Left cardiac atrium (tissue), 4 donors: ENCODE measurements at places on chromosomes 2 and 18. TPM values are rescaled to one million over a fixed set of nuclear protein-coding genes. Genes with fewer than 3 reads are reported as not detected.

SERTAD2 gene
- total RNA-seq: 14.3 TPM

NR4A2 gene
- 9.2 TPM for total RNA-seq

SLC25A12 gene
- total RNA-seq: 101 TPM

EFHD1 gene
- 16.9 TPM for total RNA-seq

GKN1 gene
- not detected for total RNA-seq

- no peak for DNase-seq
Observed at GRCh38 chr18:62505669-62506494, 16.9 kb upstream of the ZCCHC2 start.

GRCh38 chr2:148978706-148979105 lies 59.8 kb upstream of the LYPD6B start:
- DNase-seq: no peak

- DNase-seq: peak; percentile 24
Observed at GRCh38 chr2:210792000-210792399, 235.6 kb downstream of the CPS1 start.

- no peak for DNase-seq
Observed at GRCh38 chr2:54639609-54640008, 83.9 kb upstream of the EML6 start.

- peak; percentile 41 for DNase-seq
Observed at GRCh38 chr2:173043476-173043875, 32.2 kb upstream of the MAP3K20 start.

DNA sequence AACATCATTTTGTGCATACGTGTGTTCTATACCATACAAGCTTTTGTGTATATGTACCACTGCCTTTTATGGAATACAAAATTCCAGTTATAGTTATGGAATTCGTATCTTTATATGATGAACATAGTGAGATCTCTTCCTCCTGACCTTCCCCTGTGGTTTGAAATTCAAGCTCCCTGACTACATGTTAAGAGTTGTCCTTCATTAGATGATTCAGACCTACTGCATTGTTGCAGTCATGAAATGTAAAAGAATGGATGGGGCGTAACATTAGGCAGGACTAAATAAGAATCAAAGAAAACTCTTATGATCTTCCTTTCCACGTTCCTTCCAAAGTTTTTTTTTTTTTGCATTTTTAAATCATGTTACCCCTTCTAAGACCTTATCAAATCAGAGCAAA lies 107.1 kb downstream of the UNC80 start:
- no peak for DNase-seq

GRCh38 chr2:60794271-60794863 lies 38.3 kb downstream of the PAPOLG start:
- DNase-seq: no peak

DNA sequence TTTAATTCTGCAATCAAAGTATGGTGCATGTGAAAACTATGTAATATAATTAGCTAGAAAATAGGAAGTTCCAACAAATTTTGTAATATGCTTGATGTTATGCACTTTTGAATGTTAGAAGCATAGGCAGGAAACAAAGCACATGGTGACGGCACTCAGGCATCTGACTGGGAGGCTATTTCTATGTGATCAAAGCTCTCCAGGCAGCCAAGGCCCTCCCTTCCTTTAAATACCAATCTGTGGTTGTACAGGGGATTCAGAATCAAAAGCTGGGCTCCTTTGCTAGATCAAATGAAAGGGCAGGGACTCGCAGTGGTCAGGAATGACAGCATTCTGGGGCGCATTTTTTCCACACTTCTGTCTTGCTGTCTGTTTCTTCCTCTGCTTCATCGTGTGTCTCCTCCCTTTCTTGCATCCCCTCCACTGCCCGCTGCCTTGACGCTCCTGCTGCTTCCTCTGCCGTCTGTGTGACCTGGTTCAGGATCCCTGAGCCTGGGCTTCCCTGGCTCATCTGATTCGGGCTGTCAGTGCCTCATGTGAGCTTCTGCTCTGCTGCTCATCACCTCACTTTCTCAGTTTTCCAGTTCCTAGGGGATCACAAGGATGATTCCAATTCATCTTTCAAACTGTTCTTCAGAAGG lies 30.9 kb downstream of the TMEM182 start:
- no peak for DNase-seq

- no peak for DNase-seq
Observed at GRCh38 chr2:165725421-165725820, 68.6 kb downstream of the GALNT3 start.

GRCh38 chr2:50751311-50752031 lies 280.5 kb downstream of the NRXN1 start:
- DNase-seq: no peak
